ENCODE measurements at places on chromosomes 12 and 14.

DNA sequence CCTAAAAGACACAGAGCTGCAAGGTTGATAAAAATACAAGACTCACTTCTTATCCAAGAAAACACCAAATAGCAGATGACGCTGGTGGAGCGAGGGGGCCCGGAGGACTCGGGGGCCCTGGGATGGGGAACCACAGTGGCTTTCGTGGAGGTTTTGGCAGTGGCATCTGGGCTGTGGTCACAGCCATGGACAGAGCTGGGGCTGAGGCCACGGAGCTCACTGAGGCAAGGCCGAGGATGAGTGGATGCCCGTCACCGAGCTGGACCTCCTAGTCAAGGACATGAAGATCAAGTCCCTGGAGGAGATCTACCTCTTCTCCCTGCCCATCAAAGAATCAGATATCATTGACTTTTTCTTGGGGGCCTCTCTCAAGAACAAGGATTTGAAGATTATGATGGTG, 117.2 kb downstream of the PTPRO start:
- DNase-seq: no peak

- peak; percentile 72 for DNase-seq
Observed at GRCh38 chr12:96193725-96194575, at the start of gene ELK3. ELK3 (plus strand) TSS chr12:96194375.

DNA sequence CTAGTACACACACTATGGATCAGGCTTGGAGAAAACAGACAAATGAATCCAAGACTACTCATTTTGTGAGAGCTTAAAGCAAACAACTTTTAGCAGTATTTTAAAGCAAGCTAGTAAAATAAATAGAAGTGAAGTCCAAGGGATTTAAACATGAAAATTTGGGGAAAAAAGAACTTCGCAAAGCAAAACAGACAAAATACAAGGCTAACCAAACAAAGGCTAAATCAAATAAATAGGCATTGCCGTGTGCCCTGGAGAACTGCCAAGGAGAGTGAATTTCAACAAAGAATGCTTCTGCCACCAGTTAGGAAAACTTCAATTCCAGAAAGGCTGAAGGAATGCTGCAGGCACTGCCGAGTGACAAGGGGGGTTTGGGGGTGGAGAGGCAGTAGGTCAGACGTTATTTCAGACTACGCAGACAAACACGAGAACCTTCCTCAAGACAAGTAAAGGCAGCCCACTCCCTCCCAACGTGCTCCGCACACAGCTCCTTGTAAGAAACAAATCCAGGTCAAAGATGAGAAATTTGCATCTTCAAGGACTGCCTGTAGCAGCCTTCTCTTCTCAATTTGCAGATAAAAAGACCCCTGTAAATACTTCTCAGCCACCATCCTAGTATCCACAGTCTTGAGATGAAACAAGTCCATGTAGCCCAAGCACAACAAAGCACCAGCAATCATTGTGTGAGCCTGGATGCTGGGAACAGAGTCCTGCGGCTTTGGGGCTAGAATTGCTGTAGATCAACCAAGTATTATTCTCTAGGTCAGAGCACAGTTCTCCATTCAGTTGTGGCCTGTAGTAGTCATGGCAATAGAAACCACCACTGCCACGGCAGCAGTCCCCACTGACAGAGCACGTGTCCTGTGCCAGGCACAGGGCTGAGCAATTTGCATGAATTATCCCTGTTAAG, 43.3 kb downstream of the EFCAB11 start:
- DNase-seq: no peak

DNA sequence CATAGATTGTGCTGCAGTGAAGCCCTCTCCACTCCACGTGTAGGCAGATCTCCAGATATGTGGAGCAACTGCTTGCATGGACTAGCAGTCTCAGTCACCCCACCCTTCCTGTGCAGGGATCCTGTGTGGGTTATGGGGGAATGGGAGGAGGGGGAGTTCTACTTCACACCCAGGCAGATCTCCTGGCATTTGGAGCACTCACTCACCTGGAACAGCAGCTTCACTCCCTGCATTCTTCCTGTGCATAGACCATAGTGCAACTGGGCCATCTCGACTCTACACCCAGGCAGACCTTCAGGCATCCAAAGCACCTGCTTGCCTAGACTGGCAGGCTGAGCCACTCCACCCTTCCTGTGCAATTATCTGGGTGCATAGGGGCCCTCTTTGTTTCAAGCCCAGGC, 96.0 kb upstream of the PCED1B start:
- DNase-seq: peak; percentile 44

- no peak for DNase-seq
Observed at GRCh38 chr14:90567191-90567590, 170.4 kb downstream of the CALM1 start.

- no peak for DNase-seq
Observed at GRCh38 chr12:85725991-85726390, 110.2 kb downstream of the RASSF9 start.

All from bronchial epithelial cell (primary cell).